ENCODE measurements at places on chromosomes 5 and 9.
A peak's percentile ranks its signal among the peaks of the same experiment; 100 is the strongest.

DNA sequence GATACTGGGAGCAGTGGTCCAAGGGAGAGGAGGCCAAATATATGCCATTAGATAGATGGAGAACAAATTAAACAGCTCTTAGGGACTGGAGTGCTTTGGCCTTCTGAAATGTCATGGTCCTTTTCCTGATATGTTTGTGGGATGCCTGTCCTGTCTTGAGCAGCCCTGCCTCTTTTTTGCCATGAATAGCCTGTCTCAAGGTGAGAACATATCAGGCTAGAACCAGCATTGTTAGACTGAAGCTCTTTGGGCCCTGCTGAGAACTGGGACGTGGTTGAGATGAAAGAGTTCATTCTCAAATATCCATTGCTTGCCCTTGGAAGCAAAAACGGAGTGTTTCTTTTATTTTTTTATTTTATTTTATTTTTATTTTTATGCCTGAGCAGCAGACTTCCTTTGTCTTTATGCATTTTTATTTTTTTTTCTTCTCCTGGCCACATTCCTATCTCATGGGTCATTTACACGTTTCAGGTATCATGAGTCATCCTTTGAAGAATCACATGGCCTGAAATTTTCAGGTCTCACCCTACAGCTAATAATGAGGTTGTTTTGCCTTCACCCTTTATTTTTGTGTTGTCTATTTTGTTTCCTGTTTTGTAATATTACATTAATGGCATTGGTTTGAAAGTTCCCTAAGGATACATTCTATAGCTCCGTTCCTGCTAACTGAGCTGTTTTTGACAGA lies 371.4 kb downstream of the PSAT1 start:
- DNase-seq = no peak

- DNase-seq = no peak
These were observed 18.9 kb upstream of the TMEM250 start for GRCh38 chr9:136137321-136138265.

GRCh38 chr5:60687927-60688720 lies 11.8 kb downstream of the DEPDC1B start:
- peak; percentile 70 for DNase-seq

DNA sequence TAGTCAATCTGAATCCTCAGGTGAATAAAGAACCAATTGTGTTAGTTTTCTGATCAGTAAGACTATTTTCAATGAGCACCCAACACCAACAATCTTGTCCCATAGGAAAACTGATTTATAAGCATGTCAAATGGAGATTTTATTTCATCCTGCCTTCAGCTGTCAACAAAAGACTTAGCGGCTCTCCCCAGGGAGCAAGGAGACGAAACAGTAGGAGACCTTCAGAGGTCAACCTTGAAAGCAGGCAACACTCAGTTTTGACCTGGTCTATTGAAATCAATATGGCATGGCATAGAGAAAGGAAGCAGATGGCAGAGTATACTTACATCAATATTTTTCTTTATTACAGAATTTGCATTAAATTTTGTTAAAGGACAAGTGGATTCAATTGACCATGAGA lies 34.1 kb downstream of the ZNF622 start:
- no peak for DNase-seq

GRCh38 chr5:91341154-91341553 lies 42.0 kb downstream of the ARRDC3 start:
- DNase-seq = no peak

GRCh38 chr9:10127867-10128266 lies 484.9 kb downstream of the PTPRD start:
- DNase-seq = no peak

DNA sequence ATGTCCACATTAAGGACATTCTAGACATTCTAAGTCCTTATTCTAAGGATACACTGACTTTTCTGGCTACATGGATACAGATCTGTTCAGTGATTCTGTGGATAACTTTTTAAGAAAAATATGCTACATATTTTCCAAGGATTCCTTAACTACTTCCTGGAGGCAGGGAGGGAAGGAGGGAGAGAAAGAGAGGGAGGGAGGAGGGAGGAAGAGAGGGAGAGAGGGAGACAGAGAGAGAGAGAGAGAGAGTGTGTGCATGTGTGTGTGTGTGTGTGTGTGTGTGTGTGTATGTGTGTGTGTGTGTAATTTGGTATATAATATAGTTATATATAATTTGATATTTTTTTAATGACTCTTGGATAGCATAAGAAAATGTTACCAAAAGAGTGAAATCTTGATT lies 109.8 kb downstream of the TLE4 start:
- no peak for DNase-seq

GRCh38 chr5:59390074-59390659 lies 503.4 kb downstream of the PDE4D start:
- DNase-seq = peak; percentile 66

GRCh38 chr5:41955432-41956024 lies 30.4 kb downstream of the FBXO4 start:
- no peak for DNase-seq

GRCh38 chr9:134215699-134216448 lies 51.5 kb upstream of the RNU6ATAC start:
- DNase-seq = no peak

DNA sequence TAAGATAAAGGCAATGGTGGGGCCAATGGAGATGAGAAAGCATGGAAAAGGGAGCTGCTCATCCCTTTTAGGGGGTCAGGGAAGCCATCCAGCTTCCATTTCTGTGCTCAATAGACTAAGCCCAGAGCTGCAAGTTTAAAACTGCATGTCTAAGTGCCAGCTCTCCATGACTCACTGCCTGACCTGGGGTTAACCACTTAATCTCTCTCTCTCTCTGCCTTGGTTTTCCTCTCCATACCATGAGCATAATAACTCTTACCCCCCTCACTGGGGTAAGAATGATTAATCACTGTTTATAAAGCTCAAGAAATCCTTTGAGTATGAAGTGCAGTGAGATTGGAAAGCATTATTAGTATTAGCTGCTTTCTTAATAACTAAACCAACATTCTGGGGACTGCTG lies 1382.4 kb upstream of the WWC1 start:
- no peak for DNase-seq

DNA sequence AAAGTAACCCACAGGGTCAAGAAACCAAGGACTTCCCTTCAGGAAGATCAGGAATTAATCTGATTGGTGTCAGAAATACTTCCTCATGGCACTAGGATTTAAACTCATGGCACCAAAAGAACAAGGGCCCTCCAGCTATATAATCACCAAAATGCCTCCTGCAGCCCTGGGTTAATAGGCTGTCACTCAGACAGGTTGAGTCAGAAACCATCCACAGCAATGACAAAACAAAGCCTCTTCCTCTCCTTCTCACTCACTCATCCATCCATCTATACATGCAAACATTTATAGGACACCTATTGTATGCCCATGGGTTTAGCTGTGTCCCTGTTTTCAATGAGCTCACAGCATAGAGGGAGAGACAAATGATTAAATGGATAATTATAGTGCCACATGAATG lies 62.5 kb upstream of the SPOCK1 start:
- DNase-seq = no peak

- DNase-seq = no peak
These were observed 1.3 kb upstream of the REEP5 start for GRCh38 chr5:112923148-112923917.

DNA sequence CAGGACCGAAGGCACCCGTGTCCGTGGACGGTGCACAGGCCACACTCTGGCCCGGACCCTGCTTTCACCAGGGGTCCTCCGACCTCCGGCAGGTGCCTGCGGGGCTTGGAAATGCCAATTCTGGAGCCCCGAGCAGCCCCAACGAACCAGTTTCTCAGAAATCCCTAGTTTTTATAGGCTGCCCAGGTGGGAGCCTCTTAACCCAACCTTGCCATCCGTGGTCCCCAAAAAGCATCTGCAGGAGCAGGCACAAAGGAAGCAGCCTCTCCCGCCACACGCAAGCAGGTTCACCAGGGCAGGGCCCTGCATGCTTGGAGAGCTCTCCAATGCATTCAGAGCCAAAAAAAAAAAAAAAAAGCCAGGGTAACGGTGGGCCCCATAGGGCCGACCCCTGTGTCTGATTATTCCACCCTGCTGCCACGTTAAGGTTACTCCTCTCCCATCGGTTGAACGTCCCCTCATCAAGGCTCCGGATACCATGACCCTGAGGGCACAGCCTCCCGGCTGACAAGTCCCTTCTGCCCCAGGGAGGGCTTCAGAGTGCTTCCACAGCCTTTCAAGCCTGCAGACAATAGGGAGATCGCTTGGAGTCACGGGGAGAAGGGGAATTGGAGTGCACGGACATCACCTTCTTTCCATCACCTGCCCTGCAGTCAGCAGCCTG lies 796 bp upstream of the TPRN start:
- DNase-seq = no peak

DNA sequence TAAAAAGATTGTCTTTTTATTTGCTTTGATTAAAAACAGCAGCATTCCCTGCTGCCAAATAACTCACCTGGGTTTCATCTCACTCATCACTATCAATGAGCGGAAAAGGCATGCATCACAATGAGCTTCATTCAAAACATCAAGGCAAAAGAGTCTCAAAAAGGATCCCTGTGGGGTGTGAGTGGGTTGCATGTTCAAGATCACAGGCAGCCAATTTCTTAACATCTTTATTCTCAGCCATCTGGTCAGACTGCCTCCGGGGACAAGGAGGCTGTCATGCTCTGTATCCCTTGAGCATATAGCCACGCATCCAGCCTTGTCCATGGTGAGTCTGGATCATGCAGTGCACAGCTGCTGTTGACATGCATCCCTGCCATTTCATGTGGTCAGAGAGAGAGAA lies 117.1 kb downstream of the ICE1 start:
- no peak for DNase-seq

DNA sequence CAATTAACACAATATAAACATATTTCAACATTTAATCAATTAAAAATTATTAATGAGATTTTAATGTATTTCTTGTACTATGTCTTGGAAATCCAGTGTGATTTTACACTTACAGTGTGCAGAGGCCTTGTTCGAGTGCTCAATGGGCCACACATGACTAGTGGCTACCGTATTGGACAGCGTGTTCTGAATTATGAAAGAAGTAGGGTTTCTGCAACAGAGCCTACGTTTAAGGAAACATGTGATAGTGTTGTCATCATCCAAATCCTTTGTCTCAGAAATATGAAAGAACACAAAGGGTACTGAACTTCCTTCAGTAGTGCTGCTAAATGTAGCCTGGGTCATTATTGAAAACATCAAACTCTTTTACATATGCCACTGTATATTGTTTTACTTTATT lies 29.5 kb downstream of the NPR3 start:
- no peak for DNase-seq

DNA sequence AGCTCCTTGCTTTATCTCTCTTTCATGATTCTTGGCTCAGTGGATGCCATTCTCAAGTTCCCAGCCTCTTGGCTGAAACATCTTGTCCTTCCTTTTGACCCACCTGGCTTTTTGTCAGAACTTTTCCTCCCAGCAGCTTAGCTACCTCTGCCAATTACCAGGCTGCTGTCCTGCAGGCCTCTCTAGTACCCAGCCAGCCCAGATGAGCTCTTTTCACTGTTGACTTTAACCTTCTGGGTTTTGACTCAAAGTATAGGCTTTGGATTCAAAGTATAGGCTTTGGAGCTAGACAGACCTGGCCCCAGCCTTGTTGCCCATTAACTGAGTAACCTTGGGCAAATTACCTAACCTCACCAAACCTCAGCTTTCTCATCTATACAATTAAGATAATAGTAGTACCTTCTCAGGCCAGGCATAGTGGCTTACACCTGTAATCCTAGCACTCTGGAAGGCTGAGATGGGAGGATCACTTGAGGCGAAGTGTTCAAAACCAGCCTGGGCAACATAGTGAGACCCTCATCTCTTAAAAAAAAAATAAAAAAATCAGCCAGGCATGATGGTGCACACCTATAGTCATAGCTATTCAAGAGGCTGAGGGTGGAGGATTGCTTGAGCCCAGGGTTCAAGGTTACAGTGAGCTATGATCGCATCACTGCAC lies 6.6 kb upstream of the TMEFF1 start:
- DNase-seq = no peak

DNA sequence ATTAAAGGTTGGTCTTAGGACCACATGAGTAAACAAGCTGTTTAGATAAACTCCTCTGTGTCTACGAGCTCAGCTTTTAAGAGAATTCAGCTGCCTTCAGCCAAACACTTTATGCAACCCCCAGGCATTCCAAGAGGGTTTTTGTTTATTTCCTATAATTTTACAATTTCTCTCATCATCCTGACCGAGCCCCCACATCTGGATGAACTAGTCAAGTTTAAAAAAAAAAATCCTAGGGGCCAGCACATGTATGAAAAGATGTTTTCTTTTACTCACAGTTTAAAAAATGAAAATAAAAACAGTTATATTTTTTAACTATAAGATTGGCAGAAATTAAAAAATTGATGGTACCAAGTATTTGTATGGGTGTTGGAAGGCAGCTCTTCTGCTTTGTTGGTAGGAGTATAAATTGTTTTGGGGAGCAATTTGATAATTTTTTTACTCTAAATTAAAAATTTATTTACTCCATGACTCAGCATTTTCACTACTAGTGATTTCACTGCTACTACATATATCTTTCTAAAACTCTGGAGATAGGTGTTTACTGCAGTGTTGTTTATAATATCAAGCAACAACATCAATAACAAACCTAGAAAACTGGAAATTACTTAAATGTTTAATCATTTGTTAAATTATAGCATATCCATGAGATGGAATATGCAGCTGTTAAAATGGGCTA lies 18.1 kb downstream of the YTHDC2 start:
- DNase-seq = peak; percentile 22

DNA sequence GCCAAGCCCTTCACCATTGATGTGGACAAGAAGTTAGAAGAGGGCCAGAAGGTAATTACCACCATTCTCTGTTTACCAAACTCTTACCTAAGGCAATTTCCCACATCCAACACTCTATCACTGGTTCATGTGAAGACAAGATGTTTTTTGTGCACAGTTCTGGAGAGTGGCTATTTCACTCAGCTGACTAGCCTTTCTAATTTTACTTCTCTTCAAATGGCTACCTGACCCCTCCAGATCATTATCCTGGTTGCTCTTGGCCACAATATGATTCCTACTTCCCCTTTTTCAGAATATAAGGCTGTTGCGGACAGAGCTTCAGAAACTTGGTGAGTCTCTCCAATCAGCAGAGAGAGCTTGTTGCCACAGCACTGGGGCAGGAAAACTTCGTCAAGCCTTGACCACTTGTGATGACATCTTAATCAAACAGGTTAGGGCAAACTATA lies 7.1 kb downstream of the KIF20A start:
- no peak for DNase-seq

GRCh38 chr9:125504616-125505015 lies 202.4 kb downstream of the MAPKAP1 start:
- DNase-seq = no peak

DNA sequence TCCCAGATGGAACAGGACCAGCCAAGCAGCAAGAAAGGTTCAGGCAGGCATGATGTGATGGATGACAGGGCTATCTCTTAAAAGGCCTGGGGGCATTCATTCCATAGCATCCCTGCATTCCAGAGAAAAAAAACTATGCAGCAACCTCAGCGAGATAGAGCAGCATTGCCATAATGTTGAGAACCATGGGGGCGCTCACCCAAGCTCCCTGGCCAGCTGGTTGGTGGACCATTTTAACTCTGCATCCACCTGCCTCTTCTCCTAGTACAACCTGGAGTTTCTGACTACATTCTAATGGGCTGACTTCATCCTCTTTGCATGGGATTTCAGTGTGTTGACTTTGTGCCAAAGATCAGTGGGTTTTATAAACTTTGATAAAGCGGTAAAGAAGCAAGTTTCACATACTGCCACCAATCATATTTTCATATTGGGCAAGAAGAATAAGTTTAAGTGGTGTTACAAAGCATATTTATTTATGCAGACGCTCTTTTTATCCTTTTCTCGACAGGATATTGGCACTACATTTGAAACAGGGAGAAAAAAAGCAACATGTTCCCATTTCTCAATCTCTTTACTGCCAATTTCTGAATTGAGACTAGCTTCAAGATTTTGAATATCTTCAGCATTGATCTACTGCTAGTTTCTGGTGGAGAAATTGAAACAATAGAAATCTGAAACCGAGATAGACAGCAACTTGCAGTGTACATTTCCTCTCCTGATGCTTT lies 378.3 kb upstream of the WWC1 start:
- no peak for DNase-seq
